ENCODE measurements at places on chromosomes 3 and 15.
A peak's percentile ranks its signal among the peaks of the same experiment; 100 is the strongest.

- DNase-seq, result no peak
Observed at GRCh38 chr3:24149032-24149431, 203.9 kb downstream of the NR1D2 start.

- no peak for DNase-seq
Observed at GRCh38 chr3:155188031-155188430, 105.5 kb downstream of the STRIT1 start.

DNA sequence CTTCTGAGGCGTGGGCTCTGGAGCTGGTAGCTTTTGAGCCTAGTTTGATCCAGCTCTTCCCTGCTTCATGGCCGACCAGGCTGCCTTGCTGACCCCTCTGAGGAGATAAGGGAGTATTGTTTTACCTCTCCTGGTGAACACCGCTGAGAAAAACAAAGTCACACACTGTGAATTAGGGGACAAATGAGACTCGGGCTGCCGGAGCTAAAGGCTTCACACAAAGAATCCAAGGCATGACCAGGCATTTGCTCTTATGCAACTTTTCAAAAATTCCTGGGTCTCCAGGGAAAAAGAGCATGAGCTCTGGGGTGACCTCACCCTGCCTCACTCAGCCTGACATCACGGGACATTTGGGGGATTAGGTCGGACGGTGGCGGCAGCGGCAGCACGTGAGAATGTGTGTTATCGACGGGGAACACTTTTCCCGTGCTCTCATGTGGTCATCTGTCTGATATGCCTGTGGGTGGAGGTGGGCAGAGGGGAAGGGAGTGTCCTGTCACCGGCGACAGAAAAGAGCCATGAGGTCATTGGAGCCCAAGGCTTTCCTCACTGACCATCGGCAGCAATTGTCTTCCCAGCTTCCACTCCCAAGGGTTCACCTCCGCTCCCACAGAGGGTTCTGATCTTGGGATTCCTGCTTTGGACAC, 61.0 kb downstream of the TMEM44 start:
- no peak for DNase-seq

DNA sequence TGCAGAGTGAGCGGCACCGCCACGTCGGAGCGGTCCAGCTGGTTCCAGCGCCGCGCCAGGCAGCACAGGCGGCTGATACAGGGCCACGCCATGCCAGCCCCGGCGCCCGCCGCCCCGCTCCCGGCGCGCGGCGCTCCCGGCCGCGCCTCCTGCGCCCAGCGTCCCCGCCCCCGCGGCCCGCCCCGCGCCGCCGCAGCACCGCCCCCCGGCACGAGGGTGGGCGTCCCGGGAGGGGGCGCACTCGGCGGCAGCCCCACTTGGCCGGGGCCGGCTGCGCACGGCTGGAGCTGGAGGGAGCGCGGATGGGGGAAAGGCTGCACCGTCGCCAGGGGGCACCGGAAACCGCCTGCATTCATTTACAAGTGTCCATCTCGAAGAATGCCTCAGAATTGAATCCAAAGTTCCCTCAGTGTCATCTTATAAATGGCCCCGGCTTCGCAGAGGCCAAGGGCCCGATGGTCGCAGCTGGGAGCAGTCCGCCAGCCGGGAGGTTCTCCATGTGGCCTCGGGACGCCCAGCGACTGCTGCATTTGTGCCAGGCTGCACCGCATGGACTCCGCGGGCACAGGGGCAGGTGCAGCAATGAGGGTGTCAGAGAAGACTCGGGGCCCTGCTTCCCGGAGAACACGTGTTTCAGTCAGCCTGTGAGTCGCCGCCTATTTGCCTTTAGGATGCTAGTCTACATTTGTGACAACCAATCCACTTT, at the start of gene MAP6D1:
Gene MAP6D1, minus strand, starts transcription at position 122 of the 706 bp plus-strand sequence. Its CDS starts 30 bp downstream, at position 92.
- DNase-seq, result peak; percentile 45

GRCh38 chr15:75347222-75348033, 589 bp downstream of the NEIL1 start:
- DNase-seq, result no peak

- DNase-seq, result no peak
Observed at GRCh38 chr3:53579636-53580035, 85.2 kb downstream of the CACNA1D start.

DNA sequence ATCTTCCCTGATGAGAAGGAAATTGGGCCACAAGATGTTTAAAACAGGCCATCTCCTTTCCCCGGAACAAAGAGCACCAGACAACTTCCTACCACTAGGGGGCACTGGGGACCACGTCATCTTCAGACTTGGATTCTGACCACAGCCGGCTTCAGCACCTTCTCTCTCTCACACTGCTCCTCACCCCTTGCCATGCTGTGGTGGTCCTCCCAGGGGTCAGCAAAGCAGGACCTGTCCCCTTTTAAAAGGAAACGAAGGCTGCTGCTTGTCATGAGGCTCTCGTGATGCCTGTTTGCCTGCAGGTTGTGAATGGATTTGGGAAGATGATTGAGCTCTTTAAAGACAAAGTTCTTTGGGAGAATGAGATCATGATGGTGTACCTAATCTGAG, 16.2 kb downstream of the RFT1 start:
- peak; percentile 47 for DNase-seq

DNA sequence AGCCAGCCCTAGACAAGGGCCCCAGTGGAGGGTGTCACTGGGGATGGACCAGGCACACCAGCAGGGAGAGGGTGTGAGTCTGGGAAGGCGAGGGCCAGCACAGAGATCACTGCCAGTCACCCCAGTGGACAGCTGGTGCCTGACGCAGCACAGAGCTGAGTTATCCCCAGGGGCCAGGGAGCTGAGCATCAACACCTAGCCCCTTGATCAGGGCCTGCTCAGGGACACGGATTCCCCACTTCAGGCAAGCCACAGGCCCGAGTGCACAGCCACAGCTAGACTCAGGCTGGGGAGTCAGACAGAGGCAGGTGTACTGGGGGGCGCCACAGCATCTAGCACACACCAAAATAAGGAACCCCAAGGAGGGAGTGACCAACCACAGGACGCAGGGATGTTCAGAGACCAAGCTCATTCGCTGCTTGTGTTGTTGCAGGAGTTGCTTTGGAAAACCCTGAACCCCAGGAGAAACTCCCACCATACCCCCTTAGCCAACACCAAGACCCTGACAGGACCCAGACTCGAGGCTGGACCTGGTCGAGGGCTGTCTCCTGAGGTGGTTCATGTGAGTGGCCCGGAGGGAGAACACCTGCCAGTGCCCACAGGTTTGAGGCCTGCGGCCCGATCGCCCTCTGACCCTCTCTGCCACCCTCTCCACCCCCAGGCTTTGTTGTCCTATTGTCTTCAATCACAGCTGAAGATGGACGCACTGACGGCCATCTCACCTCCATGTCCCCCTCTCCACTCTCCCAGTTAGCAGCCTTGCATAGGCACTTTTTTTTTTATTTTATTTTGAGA, 146.8 kb downstream of the TPRA1 start:
- no peak for DNase-seq

- no peak for DNase-seq
Observed at GRCh38 chr15:87669846-87670245, 586.7 kb downstream of the NTRK3 start.

DNA sequence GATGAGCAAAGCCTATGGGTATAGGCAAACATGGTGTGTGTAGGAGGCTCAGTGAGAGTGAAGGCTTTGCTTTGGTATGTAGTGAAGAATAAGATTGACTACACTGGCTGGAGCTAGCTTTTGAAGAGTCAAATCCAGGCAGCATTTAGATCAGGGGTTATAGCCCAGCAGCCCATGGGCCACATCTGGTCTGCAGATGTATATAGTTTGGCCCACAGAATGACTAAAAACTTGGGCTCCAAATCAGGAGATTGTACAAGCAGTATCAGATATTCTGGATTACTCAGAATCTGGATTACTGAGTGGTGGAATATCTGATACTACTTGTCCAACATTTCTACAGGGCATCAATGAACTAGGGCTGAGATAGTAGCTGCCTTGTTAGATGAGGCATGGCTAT, 92.9 kb upstream of the FGF7 start:
- DNase-seq, result no peak

DNA sequence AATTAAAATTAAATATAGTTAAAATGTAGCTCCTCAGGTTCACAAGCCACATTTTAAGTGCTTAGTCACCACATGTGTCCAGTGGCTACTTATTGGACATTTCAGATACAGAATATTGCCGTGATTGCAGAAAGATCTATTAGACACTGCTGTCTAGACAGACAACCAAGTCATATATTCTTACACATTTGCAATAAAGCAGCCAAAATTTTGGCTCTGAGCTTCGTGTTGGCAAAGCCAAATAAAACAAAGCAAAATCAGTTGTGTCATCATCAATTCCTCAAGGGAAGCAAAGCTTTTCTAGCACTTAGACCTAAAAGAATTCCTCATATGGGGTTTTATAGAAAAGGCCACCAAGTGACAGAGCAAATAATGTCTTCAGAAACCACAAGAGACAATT, 193.1 kb upstream of the LPP start:
- no peak for DNase-seq

- no peak for DNase-seq
Observed at GRCh38 chr3:41324156-41324475, 124.8 kb downstream of the CTNNB1 start.

DNA sequence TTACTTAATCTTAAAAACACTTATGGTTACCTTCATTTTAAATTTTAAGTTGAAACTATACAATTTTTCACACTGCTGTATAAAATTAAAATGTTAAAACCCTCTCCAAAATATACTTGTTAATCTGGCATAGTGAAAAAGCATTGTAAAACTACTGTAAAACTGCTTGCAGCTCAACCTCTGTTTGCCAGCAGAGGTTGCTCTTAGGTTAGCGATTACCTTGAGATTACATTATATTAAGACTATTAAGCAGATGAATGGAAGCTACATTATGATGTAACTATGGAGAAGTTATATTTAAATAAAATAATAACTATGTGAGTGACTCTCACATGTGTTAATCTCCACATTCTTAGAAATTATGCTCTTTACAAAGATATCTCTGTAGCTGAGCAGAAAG, 143.6 kb upstream of the SLITRK3 start:
- no peak for DNase-seq

GRCh38 chr15:44636976-44637375, 26.5 kb downstream of the SPG11 start:
- no peak for DNase-seq

DNA sequence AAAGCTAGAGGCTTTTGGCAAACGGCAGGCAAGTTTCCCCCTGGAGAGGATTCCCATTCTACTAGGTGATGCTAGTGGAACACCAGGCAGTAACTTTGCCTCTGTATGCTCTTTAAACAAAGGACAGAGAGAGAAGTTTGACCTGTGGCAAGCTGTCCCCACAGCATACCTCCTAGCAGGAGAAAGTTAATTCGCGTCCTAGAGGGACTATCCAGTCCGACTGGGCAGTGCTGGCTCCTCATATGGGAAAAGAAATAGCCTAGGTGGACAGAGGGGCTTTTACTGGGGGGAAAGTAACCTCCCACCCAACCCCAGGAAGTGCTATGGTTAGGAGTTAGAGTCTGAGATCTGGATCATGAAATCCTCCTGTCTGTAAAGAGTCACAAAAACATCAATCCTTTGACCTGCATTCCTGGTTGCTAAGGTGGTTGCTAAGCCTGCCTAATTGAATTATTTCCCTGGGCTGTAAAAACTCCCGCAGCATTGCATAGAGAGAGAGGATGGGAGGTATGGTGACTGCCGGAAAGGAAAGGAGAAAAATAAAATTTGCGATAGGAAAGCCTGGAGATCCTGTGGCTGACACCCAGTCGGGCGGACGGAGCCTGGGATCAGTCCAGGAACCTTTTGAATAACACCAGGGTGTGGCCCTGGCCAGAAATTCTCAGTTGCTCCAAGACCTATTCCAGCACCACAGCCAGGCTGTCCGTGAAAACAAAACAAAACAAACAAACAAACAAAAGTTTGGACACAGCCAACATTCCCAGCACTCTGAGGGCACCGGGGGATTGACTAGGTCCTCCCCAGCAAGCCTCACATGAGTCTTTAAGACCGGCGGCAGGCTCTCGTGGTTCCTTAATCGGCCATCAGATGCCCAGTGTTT, 67.7 kb upstream of the ATP11B start:
- no peak for DNase-seq

DNA sequence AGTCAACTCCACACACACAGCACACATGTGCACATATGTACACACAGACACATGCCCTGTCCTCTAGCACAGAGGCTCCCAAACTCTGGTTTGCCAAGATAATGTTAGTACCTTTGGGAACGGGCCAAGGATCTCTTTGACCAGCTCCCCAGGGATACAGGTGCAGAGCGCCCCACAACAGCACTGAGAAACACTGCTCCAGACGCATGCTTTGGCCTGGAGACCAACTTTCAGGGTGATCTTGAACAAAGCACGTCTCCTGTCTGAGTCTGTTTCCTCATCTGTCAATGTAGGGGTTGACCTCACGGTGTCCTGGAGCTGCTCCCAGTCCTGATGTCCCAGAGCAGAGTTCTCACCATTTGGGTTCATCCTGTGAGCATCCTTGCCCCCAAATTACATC, 15.9 kb upstream of the SKOR1 start:
- no peak for DNase-seq

DNA sequence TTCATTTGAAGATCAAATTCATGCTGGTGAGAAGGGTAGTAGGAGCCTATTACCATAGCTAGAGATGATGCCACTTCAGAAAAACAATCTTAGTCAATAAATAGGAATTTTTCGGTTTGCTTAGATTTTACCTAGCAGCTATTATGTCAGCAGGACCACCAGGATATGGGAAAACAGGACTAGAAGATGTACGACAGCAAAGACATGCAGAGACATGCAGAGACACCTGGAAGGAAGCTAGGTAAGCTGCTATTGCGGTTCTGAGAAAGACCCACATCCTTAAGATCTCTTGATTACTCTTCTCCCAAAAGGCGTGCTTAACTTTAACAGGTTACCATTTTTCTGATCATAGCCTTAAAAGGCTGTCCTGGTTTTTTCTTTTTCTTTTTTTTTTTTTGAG, 64.8 kb upstream of the THSD4 start:
- DNase-seq, result no peak

DNA sequence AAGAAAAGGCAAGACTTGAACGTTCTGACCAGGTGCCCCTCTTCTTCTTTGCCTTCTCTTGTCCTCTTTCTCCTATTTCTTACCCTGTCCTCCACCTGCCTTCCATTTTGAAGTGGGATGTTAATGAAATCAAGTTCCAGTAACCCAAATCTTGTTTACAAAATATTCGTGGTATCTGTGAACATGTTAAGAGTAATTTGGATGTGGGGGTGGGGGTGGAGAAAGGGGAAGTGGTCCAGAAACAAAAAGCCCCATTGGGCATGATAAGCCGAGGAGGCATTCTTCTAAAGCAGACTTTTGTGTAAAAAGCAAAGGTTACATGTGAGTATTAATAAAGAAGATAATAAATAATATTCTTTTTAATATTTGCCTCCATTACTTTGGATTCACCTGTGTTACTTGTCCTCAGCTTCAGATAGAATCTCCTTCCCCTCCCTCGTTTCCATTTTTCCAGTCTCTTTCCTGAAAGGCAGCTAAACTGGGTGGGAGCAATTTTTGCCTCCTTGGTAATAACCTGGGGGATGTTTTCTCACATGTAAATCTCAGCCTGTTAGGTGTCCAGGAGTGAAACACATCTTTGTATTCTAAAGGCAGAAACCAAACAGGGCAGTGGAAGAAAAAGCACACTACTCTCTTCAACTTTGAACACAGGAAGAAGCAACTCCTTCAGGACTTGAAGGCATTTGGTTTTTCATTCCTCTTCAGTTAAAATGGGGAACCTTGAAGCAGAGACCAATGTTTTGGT, 3.2 kb downstream of the CHST2 start:
- no peak for DNase-seq
